DND-41 (cell line): ENCODE measurements at places on chromosomes 12 and 14.

DNA sequence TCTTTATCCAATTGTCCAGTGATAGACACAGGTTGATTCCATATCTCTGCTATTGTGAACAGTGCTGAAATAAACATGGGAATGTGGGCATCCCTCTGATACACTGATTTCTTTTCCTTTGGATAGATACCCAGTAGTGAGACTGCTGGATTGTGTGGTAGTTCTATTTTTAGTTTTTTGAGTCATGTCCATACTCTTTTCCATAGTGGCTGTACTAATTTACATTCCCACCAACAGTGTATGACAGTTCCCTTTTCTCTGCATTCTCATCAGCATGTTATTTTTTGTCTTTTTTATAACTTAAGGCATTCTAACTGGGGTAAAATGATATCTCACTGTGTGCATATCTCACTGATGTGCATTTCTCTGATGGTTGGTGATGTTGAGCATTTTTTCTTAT is 24.8 kb upstream of the VASH1 start:
- no peak overlapping the region for H3K27ac ChIP-seq
- H3K36me3 ChIP-seq: no peaks in the 10 kb centered on the region
- H3K4me3 ChIP-seq: no peak overlapping the region
- no peaks in the 10 kb centered on the region for H3K27me3 ChIP-seq
- no peak for DNase-seq
- H3K4me1 ChIP-seq: no peaks in the 10 kb centered on the region

DNA sequence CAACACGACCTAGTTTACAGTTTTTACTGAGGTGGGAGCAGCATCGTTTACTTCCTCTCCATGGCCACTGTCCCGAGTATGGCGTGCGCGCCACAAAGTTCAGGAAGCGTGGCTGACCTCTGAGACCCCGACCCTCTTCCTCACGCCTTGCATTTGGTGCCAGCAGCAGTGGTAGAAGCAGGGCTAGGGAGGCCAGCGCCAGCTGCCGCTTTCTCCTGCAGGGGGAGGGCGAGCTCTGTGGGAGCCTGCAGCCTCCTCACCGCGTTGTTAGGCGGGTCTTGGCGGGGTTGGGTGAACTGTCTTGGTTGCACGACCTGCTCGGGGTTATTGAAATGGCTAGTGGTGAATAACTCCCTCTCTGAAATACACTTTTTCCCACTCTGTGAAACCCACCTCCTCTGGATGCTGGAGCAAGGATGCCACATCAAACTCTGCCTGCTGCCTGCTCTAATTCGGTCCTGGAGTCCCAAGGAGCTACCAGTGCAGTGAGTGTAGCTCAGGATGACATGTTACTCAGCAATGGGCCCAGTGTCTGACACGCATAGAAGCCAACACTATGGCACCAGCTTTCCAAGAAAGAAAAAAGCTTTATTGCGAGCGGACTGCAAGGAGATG is 22.3 kb upstream of the TDRD9 start:
- DNase-seq: peak; percentile 15
- no peaks in the 10 kb centered on the region for H3K27me3 ChIP-seq
- H3K36me3 ChIP-seq: peaks cover 7% of the 10 kb centered on the region
- H3K4me1 ChIP-seq: no peaks in the 10 kb centered on the region

DNA sequence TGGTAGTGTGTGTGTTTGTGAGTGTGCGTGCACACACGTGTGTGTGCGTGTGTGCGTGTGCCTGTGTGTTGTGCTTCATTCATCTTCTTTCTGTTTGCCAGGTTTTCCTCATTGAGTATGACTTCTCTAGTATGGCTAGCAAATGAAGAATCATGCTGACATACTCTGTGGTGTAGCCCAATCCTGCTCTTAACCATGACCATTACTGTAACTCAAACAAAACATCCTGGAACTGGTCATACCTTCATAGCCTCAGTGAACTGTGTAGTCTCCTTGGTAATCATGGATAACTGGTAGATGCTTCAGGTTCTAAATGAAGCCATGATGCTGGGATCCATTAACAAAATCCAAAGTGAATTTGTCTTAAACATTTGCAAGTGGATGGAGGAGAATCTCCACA is 1117.7 kb downstream of the BCL11B start:
- H3K4me3 ChIP-seq: no peak overlapping the region
- H3K36me3 ChIP-seq: no peaks in the 10 kb centered on the region
- no peak for DNase-seq
- H3K27ac ChIP-seq: no peak overlapping the region
- H3K27me3 ChIP-seq: no peaks in the 10 kb centered on the region

- no peak for DNase-seq
- no peak overlapping the region for H3K27ac ChIP-seq
- H3K36me3 ChIP-seq: no peaks in the 10 kb centered on the region
- peaks cover 4% of the 10 kb centered on the region; the same call in 1 of the 2 replicates for H3K4me1 ChIP-seq
- no peak overlapping the region for H3K4me3 ChIP-seq
Observed at GRCh38 chr14:52275372-52275771, 7.9 kb downstream of the PTGDR start.

DNA sequence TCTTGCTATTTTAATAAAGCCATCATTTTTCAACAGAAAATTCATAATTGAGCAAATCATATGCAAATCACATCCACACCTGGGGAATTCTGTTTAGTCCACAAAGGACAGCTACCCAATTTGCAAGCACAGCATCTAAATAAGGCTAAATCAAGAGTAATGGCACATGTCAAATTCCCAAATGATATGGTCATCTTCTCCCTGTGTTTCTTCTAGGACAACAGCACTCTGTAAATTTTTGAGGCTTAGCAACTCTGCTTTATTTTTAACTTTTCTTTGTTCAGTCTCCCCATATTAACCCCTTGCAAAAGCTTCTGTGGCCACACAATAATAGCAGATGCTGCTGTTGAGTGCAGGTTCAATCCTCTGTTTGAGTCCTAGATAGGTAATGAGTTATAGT is 155.6 kb upstream of the DAAM1 start:
- H3K36me3 ChIP-seq: no peaks in the 10 kb centered on the region
- no peak for DNase-seq
- H3K4me1 ChIP-seq: no peaks in the 10 kb centered on the region
- H3K27me3 ChIP-seq: peaks cover 10% of the 10 kb centered on the region
- no peak overlapping the region for H3K27ac ChIP-seq

DNA sequence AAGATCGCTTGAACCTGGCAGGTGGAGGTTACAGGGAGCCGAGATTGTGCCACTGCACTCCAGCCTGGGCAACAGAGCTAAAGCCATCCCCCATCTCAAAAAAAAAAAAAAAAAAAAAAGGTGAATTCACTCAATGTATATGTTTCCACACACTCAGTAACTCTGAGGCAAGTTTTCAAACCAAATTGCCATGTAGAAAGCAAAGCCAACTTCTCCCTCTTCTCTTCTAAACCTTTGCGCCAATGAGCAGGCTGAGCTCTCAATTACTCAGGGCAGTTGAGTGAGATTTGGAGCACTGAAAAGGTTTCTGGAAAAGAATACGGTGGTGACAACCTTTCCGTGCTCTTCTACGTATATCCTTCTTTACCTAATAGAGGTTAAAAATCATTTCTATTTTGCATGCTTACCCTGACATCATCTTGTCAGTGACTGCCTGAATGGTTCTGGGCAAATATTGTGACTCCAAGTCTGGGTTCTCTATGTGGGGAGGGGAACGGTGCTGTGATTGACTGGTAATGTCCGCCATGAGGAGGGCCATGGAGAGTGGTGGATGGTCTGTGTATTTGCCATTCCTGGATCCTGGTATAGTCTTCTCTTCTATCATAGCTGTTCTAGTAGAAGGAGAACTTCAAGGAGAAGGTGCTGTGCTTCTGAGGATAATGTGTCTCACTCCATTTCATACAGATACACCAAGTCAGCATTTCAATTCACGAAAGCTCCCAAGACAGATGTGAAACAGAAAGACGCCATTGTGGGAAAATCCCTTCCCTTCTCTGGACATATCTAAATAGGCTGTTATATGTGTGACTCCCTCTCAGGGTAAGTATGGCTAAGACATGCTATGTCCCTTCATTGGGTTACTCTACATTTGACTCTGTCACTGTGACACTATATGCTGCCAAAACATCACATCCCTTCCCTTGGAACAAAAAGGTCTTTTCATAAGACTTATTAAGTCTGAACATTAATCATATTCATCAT is 46.2 kb upstream of the MED13L start:
- no peak for DNase-seq
- H3K4me3 ChIP-seq: no peak overlapping the region
- peak overlapping the region; percentile 2; the same call in 1 of the 2 replicates for H3K27ac ChIP-seq
- H3K36me3 ChIP-seq: no peaks in the 10 kb centered on the region
- peaks cover 17% of the 10 kb centered on the region for H3K4me1 ChIP-seq

GRCh38 chr12:6368906-6369525 is 6.3 kb downstream of the SCNN1A start:
- H3K27ac ChIP-seq: no peak overlapping the region
- H3K27me3 ChIP-seq: no peaks in the 10 kb centered on the region
- no peak overlapping the region for H3K4me3 ChIP-seq
- H3K36me3 ChIP-seq: no peaks in the 10 kb centered on the region

DNA sequence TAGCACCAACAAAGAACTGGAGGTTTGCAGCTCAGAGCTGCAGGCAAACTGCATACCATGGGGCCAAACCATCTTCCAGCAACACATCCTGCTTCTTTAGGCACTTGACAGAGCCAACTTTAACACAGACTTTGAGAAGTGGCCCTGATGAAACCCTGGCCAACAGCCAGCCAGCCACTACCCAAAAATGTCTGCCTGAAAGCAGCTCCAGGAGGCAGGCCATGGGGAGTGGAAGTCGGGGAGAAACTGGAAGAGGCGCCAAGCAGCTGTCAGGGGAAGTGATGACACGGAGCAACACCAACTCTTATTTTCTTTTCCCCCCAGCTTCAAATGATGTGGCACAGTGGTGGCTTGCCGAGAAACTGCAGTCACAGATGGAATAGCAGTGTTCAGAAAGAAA is 110.9 kb upstream of the PLXNC1 start:
- H3K27me3 ChIP-seq: no peaks in the 10 kb centered on the region
- peaks cover 20% of the 10 kb centered on the region for H3K4me1 ChIP-seq
- no peak overlapping the region for H3K4me3 ChIP-seq
- no peak overlapping the region for H3K27ac ChIP-seq
- no peak for DNase-seq
- H3K36me3 ChIP-seq: no peaks in the 10 kb centered on the region

GRCh38 chr14:105324080-105324778 is 9.7 kb downstream of the PACS2 start:
- H3K36me3 ChIP-seq: 0 out of 2 replicates have a peak, but pooled peaks cover 10% of the 10 kb centered on the region
- H3K4me3 ChIP-seq: no peak overlapping the region
- no peaks in the 10 kb centered on the region for H3K27me3 ChIP-seq

DNA sequence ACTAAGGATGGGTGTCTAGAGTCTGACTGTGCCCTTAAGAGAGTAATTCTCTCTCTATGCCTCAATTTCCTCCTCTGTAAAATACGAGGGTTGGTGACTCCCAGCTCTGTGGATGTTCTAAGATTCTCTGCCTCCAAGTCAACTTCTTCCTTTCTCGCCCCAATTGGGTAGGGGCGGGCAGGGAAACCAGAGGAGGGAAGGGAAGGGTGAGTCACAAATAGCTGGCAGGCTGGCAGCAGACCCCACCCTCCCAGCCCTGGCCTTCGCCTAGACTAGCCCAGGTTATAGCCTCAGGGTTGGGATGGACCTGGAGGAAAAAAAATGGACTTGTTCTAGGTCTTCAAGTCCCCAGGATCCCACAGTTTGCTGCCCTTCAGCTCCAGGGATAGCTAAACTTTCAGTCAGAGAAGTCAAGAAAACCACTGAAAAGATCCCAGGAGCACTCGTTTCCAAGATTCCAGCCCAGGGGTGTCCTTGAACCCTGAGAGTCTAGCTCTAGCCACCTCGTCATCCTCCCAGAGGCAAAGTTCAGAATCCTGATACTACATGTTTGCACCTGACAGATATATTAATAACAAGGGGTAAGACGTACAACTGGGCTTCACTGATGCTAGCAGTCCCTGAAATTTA is 2.3 kb downstream of the DGKA start:
- DNase-seq: no peak
- H3K27ac ChIP-seq: peak overlapping the region; percentile 96
- peaks cover 61% of the 10 kb centered on the region for H3K4me1 ChIP-seq
- no peaks in the 10 kb centered on the region for H3K27me3 ChIP-seq
- H3K4me3 ChIP-seq: peak overlapping the region; percentile 80

GRCh38 chr12:113724794-113725556 is 241.2 kb downstream of the RBM19 start:
- H3K27me3 ChIP-seq: peaks cover 8% of the 10 kb centered on the region
- DNase-seq: no peak
- H3K36me3 ChIP-seq: no peaks in the 10 kb centered on the region
- H3K4me1 ChIP-seq: no peaks in the 10 kb centered on the region
- H3K27ac ChIP-seq: no peak overlapping the region

DNA sequence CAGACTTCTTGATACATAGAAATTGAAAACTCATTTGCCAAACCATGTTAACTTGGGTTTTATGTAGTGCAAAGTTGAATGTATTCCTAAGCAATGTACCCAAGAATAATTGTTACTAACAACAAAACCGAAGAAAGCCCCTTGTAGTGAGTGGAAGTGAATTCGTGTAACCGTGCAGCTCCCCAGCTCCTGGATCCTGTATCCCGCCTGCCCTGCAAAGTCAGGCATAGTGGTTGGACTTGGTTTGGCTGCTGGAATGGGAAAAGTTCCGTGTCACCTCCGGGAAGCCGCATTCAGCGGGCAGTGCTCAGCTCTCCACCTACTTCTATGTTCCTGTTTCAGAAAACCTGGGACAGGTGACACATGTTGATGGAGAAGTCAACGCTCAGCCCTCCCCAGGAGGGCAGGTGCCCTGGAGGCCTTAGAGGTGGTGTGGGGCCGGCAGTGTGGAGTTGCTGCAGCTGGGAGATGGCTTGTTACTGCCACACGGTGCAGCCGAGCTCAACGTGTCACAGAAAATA is 29.2 kb upstream of the C14orf180 start:
- H3K27ac ChIP-seq: no peak overlapping the region
- H3K4me1 ChIP-seq: no peaks in the 10 kb centered on the region
- no peak overlapping the region for H3K4me3 ChIP-seq
- no peak for DNase-seq
- no peaks in the 10 kb centered on the region for H3K36me3 ChIP-seq
- peaks cover 4% of the 10 kb centered on the region for H3K27me3 ChIP-seq

DNA sequence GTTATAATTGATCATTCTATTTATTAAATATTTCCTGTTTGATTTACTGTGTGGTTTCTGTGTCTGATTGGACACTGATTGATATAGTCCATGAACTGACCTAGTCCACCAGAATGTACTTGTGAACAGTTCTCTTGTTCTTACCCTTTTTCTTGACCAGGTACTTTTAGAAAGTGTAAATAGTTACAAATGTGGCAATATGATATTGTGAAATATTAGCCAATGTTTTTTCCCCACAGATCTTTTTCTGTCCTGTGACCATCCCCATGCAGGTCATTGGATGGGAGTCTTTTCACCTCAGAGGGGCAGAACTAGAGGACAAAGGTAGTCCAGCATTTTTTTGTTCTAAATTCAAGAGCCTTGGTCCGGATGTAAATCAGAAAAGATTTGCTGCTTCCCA is 8.3 kb upstream of the CRY1 start:
- no peak overlapping the region for H3K27ac ChIP-seq
- no peak overlapping the region for H3K4me3 ChIP-seq
- no peaks in the 10 kb centered on the region for H3K4me1 ChIP-seq
- H3K27me3 ChIP-seq: no peaks in the 10 kb centered on the region

GRCh38 chr12:111298582-111299436 is 70.1 kb downstream of the PHETA1 start:
- no peaks in the 10 kb centered on the region for H3K4me1 ChIP-seq
- H3K4me3 ChIP-seq: no peak overlapping the region
- no peaks in the 10 kb centered on the region for H3K27me3 ChIP-seq

GRCh38 chr12:49264466-49264872 is 413 bp upstream of the TUBA1C start:
- H3K27ac ChIP-seq: peak overlapping the region; percentile 91
- no peaks in the 10 kb centered on the region for H3K27me3 ChIP-seq
- H3K4me1 ChIP-seq: peaks cover 39% of the 10 kb centered on the region
- peaks cover 37% of the 10 kb centered on the region for H3K36me3 ChIP-seq
- no peak for DNase-seq
- peak overlapping the region; percentile 86 for H3K4me3 ChIP-seq
